ENCODE measurements at places on chromosomes 1 and 21.

- no peaks in the 10 kb centered on the region for H3K27me3 ChIP-seq
- no peaks in the 10 kb centered on the region for H3K4me1 ChIP-seq
- DNase-seq, result peak; percentile 73
- H3K4me3 ChIP-seq, result no peak overlapping the region
These were observed 18.1 kb upstream of the COL18A1 start for GRCh38 chr21:45386728-45387371.

GRCh38 chr1:54239035-54239383 lies 39.0 kb downstream of the MRPL37 start:
- no peak overlapping the region for H3K27ac ChIP-seq
- H3K4me3 ChIP-seq, result no peak overlapping the region
- no peak for DNase-seq
- H3K36me3 ChIP-seq, result peaks cover 11% of the 10 kb centered on the region
- no peaks in the 10 kb centered on the region for H3K4me1 ChIP-seq

- no peaks in the 10 kb centered on the region for H3K27me3 ChIP-seq
- no peaks in the 10 kb centered on the region for H3K4me1 ChIP-seq
- no peak for DNase-seq
- H3K4me3 ChIP-seq, result no peak overlapping the region
- no peaks in the 10 kb centered on the region for H3K36me3 ChIP-seq
These were observed 205.2 kb downstream of the ASTN1 start for GRCh38 chr1:176959191-176959820.

- no peak overlapping the region for H3K4me3 ChIP-seq
- H3K36me3 ChIP-seq, result no peaks in the 10 kb centered on the region
- H3K27ac ChIP-seq, result no peak overlapping the region
These were observed 64.0 kb downstream of the COL18A1 start for GRCh38 chr21:45468971-45469272.

GRCh38 chr1:98112626-98113025 lies 191.8 kb upstream of the DPYD start:
- H3K27me3 ChIP-seq, result no peaks in the 10 kb centered on the region
- DNase-seq, result no peak
- no peak overlapping the region for H3K4me3 ChIP-seq
- no peak overlapping the region for H3K27ac ChIP-seq

DNA sequence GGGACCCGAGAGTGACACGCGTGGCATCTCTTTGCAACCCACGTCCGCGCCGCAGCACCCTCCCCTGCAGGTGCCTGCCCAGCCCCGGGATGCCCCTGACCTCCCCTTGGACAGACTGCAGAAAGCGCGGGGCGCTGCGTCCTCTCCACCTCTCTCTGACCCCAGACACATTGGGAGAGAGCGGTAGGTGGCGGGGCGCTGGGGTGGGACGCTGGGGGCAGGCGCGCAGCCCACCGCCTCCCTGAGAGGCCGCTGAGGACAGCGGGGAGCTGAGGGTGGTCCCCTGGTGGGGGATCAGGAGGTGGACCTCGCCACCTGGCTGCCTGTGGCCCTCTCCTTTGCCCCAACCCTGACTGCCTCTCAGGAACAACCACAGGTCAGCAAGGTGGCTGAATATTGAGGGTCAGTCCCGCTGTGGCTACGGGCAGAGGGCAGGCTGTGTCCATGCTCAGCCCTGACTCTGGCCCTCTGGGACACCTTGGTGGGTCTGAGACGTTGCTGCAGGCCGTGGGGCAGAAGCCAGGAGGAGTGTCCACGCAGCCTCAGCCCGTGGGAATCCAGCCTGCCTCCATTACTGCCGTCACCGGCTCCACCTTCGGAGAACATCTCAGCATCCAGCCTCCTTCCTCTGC lies 761 bp upstream of the UBE2J2 start:
- H3K27me3 ChIP-seq, result no peaks in the 10 kb centered on the region
- no peaks in the 10 kb centered on the region for H3K36me3 ChIP-seq
- H3K4me1 ChIP-seq, result peaks cover 29% of the 10 kb centered on the region
- H3K27ac ChIP-seq, result peak overlapping the region; percentile 32

DNA sequence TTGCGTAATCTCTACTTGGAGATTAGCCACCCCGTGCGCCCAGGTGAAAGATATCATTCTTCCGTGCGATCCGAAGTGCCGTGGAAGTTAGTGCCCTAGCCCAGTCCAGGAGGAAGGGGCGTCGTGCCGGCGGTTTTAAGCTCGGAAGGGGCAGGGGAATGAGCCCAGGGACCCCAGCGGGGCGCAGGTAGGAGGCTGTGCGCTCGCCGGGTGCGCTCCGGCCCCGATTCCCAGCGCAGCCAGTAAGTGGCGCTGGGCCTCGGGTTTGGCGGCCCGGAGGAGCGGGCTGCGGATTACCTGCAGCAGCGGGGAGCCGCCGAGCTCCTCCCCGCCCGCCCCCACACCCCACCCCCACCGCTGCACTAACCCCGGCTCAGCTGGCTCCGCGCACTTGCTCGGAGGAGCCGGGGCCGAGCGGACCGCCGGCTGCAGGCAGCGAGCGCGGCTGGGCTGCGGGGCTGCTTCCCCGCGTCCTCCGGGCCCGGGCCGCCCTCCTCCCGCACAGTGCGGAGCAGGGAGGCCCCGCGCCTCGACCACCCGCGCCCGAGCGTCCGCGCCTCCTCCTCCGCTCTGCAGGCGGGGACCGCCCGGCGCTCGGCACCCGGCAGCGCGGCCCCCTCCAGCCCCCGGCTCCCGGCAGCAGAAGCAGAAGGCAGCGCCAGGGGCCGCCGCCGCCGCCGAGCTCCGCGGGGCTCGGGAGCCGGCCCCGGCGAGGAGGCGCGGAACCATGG lies at the start of gene RYR2:
Gene RYR2 (plus strand): TSS at position 390 of the 731 bp plus-strand sequence. CDS start 338 bp downstream, at position 728.
- no peak within 1 kb of the TSS for H3K27ac ChIP-seq
- H3K36me3 ChIP-seq, result no peaks in the 10 kb centered on the region
- peaks cover 27% of the 10 kb centered on the region for H3K27me3 ChIP-seq
- peak; percentile 68 for DNase-seq
- H3K4me1 ChIP-seq, result no peaks in the 10 kb centered on the region

DNA sequence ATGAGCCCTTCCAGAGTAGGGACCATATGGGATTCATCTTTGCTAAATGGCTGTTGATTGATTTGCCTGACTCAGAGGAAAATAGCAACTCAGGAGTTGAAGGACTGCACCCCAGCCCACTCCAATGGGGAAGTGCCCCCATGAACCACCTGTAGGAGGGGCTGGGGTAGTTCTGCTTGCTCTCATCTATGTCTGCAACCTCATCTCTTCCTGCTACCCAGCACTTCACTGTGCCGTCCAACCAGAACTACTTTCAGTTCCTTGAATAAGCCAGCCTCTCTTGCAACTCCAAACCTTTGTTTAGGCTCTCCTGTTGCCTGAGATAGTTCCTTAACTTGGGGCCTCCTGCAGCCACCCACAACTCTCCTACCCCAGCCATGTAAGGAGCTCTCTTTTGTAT lies 26.6 kb downstream of the BEND5 start:
- no peaks in the 10 kb centered on the region for H3K27me3 ChIP-seq
- peaks cover 15% of the 10 kb centered on the region for H3K36me3 ChIP-seq
- no peak overlapping the region for H3K27ac ChIP-seq

DNA sequence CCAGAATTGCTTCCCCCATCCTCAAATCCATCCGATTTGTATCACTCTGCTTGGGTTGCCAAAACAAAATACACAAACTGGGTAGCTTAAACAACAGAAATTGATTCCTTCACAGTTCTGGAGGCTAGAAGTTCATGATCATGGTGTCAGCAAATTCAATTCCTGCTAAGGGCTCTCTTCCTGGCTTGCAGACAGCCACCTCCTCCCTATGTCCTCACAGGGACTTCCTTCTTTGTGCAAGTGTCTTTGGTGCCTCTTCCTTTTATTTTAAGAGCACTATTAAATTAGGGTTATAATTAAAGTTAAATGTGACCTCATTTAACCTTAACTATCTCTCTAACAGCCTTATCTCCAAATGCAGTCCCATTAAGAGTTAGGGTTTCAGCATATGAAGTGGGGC lies 112.8 kb downstream of the PLPP3 start:
- H3K27ac ChIP-seq, result no peak overlapping the region
- peaks cover 3% of the 10 kb centered on the region for H3K4me1 ChIP-seq
- no peaks in the 10 kb centered on the region for H3K36me3 ChIP-seq
- no peak for DNase-seq
- no peak overlapping the region for H3K4me3 ChIP-seq
- H3K27me3 ChIP-seq, result no peaks in the 10 kb centered on the region

DNA sequence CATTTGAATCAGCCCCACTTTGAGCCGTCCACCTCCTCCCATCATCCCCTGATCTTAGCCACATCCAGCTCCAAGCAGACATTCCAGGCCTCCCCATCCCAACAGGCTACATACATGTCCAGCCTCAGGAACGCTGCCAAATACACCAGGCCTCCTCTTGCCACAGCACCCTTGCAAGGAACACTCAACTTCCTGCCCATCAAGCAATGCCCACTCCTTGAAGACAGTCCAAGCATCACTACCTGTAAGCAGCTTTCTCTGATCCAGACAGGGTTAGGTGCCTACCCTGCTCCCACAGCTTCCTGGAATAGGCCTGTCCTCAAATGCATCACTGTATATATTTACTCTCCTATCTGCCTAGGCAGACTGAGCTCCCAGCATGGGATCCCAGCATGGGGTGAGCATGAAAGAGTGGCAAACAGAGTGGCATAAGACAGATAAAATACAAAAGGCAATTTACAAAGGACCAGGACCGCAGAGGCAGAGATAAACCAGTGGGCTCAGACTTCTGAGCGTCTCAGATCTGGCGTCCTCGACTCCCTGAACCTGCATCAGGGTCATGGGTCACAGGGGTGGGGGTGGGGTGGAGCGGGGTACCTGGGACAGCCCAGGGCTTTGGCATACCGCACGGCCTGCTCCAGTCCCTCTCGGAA lies 816 bp downstream of the HYI start:
- no peaks in the 10 kb centered on the region for H3K27me3 ChIP-seq
- H3K36me3 ChIP-seq, result peaks cover 30% of the 10 kb centered on the region
- peak overlapping the region; percentile 92 for H3K27ac ChIP-seq

DNA sequence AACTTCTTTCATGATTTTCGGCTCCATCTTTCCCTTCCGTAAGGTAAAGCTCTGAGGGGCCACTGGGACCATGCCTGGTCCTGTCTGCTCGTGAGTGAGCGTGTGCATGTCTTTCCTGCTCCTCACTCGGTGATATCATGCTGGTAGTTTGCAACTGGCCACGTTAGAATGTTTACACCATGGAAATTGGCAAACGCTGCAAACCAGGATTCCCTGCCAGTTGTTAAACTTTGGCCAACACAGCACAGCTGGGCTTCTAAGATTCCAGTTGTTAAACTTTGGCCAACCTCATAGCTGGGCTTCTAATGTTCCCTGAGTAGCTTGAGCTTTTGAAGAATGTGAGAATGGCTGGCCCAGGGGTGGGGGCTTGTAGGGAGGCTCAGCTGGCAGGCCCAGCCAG lies 68.0 kb upstream of the ACTL8 start:
- H3K4me3 ChIP-seq, result no peak overlapping the region
- H3K4me1 ChIP-seq, result no peaks in the 10 kb centered on the region
- no peak for DNase-seq
- peaks cover 31% of the 10 kb centered on the region for H3K36me3 ChIP-seq
- H3K27ac ChIP-seq, result no peak overlapping the region
- H3K27me3 ChIP-seq, result no peaks in the 10 kb centered on the region

DNA sequence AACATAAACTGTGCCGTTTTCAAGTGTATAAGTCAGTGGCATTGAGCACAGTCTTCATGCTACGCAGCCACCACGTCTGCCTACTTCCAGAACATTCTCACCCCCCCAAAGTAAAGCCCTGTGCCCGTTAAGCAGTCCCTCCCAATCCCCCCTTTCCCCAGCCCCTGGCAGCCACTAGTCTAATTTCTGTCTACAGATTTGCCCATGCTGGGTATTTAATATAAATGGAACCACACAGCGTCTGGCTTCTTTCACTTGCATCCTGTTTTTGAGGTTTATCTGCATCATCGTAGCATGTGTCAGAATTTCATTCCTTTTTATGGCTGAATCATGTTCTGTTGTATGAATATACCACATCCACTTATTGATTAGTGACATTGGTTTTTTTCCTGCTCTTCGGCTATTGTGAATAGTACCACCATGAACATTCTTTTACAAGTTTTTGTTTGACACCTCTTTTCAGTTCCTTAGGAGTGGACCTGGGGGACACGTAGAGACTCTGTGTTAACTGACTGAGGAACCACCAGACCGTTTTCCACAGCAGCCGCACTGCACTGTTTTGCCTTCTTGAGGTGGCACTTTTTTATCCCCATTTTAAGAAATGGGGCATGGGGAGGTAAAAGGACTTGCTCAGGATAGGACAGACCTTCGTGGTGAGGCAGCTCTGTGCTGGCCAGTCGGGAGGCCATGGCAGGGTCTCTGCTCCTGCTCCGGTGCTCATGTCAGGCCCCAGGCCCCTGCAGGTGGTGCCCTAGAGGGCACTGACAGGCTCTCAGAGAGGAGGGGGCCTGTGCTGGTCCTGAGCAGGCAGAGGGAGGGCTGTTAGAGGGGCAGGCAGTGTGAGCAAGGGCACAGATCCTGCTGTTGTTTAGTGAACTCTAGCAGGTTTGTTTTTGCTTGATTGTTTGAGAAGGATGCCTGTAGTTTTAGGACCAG lies 123.8 kb downstream of the PCBP3 start:
- H3K4me3 ChIP-seq, result no peak overlapping the region
- no peaks in the 10 kb centered on the region for H3K27me3 ChIP-seq
- no peak overlapping the region for H3K27ac ChIP-seq
- H3K36me3 ChIP-seq, result no peaks in the 10 kb centered on the region

GRCh38 chr1:165075725-165076370 lies 280.7 kb downstream of the LMX1A start:
- H3K4me1 ChIP-seq, result no peaks in the 10 kb centered on the region
- no peak overlapping the region for H3K4me3 ChIP-seq
- DNase-seq, result peak; percentile 50
- no peak overlapping the region for H3K27ac ChIP-seq
- no peaks in the 10 kb centered on the region for H3K27me3 ChIP-seq

GRCh38 chr1:19087017-19087736 lies 122.9 kb downstream of the UBR4 start:
- no peak for DNase-seq
- H3K4me3 ChIP-seq, result no peak overlapping the region
- H3K27ac ChIP-seq, result peak overlapping the region; percentile 77
- peaks cover 25% of the 10 kb centered on the region for H3K36me3 ChIP-seq
- H3K4me1 ChIP-seq, result peaks cover 20% of the 10 kb centered on the region

- no peak for DNase-seq
- no peak overlapping the region for H3K27ac ChIP-seq
- H3K4me1 ChIP-seq, result no peaks in the 10 kb centered on the region
These were observed 218.8 kb downstream of the ADGRL2 start for GRCh38 chr1:82019508-82019907.

DNA sequence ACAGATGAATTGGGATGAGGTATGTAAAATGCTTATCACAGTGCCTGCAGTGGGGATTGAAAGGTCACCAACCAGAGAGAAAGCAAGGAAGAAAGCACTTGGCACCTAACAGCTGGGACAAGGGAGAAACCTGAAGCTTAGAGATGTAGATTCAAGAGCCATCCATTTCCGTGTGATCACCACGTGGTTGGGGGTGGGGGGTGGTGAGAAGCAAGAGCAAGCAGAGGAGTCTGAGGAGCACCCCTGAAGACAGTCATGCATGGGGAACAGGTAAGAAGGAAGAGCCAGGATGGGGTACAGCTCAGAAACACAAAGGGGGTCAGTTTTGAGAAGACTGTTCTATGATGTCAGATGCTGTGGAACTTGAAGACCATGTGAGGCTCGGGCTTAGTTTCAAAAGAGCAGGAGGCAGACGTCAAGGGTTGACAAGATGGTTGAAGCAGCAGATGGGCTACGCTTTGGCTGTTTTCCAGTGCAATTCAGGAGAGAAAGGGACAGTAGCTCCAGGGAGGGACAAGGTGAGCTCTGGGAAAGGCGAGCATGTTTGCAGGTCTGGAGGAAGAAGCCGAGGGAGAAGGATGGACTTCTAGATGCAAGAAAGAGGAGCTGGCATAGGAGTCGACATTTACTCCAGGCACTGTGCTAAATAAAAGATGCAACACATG lies 17.4 kb downstream of the KANK4 start:
- no peak overlapping the region for H3K4me3 ChIP-seq
- no peaks in the 10 kb centered on the region for H3K4me1 ChIP-seq
- no peaks in the 10 kb centered on the region for H3K27me3 ChIP-seq
- H3K36me3 ChIP-seq, result no peaks in the 10 kb centered on the region
- DNase-seq, result no peak
- no peak overlapping the region for H3K27ac ChIP-seq
